ENCODE measurements at places on chromosomes 7 and 10.

GRCh38 chr10:124705381-124705740 lies 38.8 kb downstream of the FAM53B start:
- DNase-seq, result no peak

DNA sequence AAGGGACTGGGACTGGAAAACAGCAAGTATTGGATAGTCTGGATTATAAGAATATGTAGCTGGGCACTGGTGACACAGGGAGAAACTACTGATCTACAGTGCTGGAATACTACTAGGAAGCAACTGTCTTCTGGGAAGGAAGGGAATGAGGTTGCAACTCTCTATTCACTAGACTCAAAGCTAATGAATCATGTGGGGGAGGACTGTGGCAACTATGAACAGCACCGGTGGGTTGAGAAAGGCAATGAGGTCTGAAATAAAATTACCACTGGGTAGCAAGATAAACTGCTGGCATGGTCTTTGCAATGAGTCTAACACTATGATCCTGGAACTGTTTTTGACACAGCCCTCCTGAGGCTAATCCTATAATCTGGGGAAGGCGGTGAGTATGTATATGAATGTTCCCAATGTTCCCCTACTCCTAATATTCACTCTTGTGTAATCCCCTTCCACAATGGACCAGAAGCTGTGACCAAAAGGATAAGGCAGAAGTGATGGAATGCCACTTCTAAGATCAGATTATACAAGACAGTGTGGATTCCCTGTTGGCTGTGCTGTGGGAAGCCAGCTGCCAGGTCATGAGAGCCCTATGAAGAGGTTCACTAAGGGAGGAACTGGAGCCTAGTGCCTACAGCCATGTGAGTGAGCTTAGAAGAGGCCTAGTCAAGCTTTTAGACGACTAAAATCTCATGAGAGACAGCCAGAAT lies 101.3 kb upstream of the DNAJB12 start:
- DNase-seq, result no peak

- DNase-seq, result no peak
Measured at GRCh38 chr7:82221152-82221674, 222.4 kb downstream of the CACNA2D1 start.

- no peak for DNase-seq
Measured at GRCh38 chr10:121926671-121927317, 1.0 kb downstream of the ATE1 start.

- DNase-seq, result no peak
Measured at GRCh38 chr7:11776039-11776438, 56.0 kb downstream of the THSD7A start.

DNA sequence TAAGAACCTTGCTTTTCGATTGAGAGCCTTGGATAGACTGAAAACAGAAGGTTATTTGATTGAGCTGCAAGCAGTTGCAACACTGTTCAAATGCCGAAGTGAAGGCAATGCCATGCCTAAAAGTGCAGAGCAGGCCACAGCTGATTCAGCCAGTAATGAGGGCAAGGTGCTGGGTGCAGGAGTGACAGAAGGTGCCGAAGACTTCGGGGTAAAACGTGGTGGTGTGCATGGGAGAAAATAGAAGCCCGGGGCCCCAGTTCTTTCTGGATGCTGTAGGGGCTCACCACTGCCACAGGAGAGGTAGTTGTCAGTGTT lies 43.6 kb upstream of the GATAD1 start:
- no peak for DNase-seq

GRCh38 chr7:38211486-38211885 lies 33.4 kb downstream of the STARD3NL start:
- no peak for DNase-seq

- DNase-seq, result no peak
Measured at GRCh38 chr7:118183428-118183785, 557 bp upstream of the LSM8 start.
